ENCODE measurements at places on chromosomes 12 and 14.
A peak's percentile ranks its signal among the peaks of the same experiment; 100 is the strongest.

DNA sequence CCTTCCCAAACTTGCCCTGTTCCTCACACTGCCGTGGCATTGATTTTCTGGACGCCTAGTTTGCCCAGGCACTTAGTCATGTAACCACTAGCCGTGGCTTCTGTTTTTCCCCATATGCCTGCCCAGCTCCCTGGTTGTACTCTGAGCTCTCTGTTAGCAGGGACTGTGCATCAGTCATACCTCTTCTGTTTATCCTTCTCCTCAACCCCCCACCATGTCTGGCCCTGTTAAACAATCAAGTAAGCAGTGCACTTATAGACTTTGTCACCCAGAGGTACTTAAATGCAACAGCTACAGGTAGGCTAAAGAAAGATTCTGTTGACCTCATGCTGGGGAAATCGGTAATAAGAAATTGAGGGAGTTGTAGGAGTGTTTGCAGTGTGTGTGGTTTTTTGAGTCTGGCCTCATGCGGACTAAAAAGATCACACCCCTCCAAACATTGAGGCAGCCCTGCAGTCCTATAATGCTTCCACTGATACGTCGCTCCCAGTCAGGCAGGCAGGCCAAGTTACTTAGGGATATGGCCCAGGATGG, 17.0 kb downstream of the UBE3B start:
- H3K27me3 ChIP-seq: no peaks in the 10 kb centered on the region
- H3K4me1 ChIP-seq: no peaks in the 10 kb centered on the region
- H3K27ac ChIP-seq: no peak overlapping the region
- no peak overlapping the region for H3K4me3 ChIP-seq
- H3K36me3 ChIP-seq: peaks cover 71% of the 10 kb centered on the region
- ATAC-seq: no peak

GRCh38 chr14:50047274-50047676, 69.1 kb downstream of the VCPKMT start:
- no peaks in the 10 kb centered on the region for H3K27me3 ChIP-seq
- H3K36me3 ChIP-seq: peaks cover 41% of the 10 kb centered on the region
- H3K4me1 ChIP-seq: peaks cover 48% of the 10 kb centered on the region
- peak; percentile 97 for ATAC-seq

GRCh38 chr12:101727098-101727497, 12.2 kb downstream of the SYCP3 start:
- H3K36me3 ChIP-seq: peaks cover 24% of the 10 kb centered on the region
- no peaks in the 10 kb centered on the region for H3K27me3 ChIP-seq
- peaks cover 4% of the 10 kb centered on the region for H3K4me1 ChIP-seq
- ATAC-seq: no peak

GRCh38 chr14:55054098-55054497, 2.7 kb downstream of the MAPK1IP1L start:
- peak overlapping the region; percentile 91 for H3K4me3 ChIP-seq
- ATAC-seq: no peak

DNA sequence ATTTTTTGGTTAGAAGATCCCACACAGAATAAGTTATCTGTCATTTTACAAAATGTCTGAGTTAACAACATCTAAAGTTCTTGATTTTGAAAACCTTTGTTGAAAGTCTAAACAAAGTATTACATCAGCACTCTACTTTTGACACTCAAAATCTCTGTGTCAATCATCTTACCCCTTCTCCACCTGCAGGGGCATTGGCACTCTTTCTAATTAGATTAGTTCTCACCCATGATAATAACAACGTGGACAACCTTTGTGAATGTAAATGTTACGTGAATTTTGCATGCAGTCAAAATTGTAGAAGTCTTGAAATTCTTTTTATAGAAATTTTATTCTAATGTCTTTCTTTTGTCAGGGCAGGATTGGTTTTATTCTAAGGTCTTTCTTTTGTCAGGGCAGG, 33.5 kb upstream of the PPFIA2 start:
- no peak overlapping the region for H3K4me3 ChIP-seq
- ATAC-seq: no peak
- no peaks in the 10 kb centered on the region for H3K36me3 ChIP-seq
- H3K4me1 ChIP-seq: no peaks in the 10 kb centered on the region

Measured in stimulated activated memory B cell treated with anti-CD40 and anti-IgM and Interleukin-4, amounts not matched to agents 10 μg/mL and 1 μg/mL and 100 μg/mL, for 72 hours (primary cell).